ENCODE measurements at places on chromosomes 5 and 9.

GRCh38 chr9:89598363-89598713 is 6.5 kb upstream of the GADD45G start:
- no peaks in the 10 kb centered on the region for H3K36me3 ChIP-seq
- H3K4me1 ChIP-seq: peaks cover 8% of the 10 kb centered on the region
- H3K27ac ChIP-seq: no peak overlapping the region

DNA sequence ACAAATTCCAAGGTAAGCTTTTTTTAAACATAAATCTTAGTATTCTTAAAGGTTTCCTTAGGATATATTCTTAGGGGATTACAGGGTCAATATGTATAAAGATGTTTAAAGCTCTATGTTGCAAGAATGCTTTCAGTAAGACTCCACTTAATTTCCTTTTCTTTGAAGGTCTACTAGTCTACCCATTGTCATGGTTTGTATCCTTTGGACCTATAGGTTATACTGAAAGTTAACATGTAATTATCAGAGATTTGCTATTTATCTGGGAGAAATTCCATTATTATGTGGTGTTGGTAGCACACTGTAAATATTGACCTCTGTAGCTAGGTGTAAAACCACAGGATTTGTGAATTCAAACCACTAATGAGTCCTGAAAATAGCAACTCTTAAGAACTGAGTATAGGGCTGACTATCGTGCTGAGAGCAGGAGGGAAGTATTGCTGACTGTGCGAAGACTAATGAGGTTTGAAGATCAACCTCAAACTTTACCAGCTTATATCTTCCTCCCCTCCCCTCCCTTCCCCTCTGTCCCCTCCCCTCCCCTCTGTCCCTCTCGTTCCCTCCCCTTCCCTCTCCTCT is 85.6 kb downstream of the GADD45G start:
- no peaks in the 10 kb centered on the region for H3K4me1 ChIP-seq
- no peak for DNase-seq
- H3K4me3 ChIP-seq: no peak overlapping the region

GRCh38 chr9:4146293-4146692 is 153.6 kb downstream of the GLIS3 start:
- no peaks in the 10 kb centered on the region for H3K36me3 ChIP-seq
- peaks cover 52% of the 10 kb centered on the region for H3K4me1 ChIP-seq
- H3K27me3 ChIP-seq: no peaks in the 10 kb centered on the region
- no peak overlapping the region for H3K4me3 ChIP-seq

GRCh38 chr9:3914416-3914815 is 385.5 kb downstream of the GLIS3 start:
- DNase-seq: no peak
- no peaks in the 10 kb centered on the region for H3K27me3 ChIP-seq
- no peak overlapping the region for H3K4me3 ChIP-seq
- no peaks in the 10 kb centered on the region for H3K36me3 ChIP-seq

DNA sequence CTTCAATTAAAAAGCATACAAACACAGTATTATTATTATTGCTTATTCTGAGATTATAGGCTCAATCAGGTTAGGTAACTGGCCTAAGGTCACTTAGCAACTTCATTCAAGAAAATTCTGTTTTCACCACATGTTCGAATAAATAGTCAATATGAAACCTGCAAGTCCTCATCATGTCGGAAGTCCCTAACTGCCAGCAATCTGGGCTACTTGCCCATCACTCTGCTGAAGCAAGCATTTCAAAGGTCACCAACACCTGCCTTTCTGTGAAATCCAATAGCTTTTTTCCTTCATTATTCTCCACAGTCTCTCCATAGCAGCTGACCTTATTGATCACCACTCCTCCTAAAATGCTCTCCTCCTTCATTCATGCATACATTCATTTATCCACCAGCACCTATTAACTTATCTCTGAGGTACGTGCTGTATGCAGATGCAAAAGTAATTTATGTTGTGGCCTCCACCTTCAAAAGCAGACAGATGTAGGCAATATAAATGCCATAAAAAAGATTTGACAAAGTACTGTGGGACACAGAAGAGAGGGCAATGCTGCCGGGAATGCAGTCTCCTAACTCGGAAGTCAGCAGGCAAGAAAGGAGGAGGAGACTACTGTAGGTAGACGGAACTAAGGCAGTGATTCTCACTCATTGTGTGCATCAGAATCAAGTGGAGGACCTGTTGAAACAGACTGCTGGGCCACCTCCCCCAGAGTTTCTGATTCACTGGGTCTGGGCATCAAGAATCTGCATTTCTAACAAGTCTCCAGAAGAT is 310.9 kb downstream of the BNC2 start:
- peaks cover 15% of the 10 kb centered on the region for H3K4me1 ChIP-seq
- no peaks in the 10 kb centered on the region for H3K36me3 ChIP-seq
- no peak overlapping the region for H3K4me3 ChIP-seq

DNA sequence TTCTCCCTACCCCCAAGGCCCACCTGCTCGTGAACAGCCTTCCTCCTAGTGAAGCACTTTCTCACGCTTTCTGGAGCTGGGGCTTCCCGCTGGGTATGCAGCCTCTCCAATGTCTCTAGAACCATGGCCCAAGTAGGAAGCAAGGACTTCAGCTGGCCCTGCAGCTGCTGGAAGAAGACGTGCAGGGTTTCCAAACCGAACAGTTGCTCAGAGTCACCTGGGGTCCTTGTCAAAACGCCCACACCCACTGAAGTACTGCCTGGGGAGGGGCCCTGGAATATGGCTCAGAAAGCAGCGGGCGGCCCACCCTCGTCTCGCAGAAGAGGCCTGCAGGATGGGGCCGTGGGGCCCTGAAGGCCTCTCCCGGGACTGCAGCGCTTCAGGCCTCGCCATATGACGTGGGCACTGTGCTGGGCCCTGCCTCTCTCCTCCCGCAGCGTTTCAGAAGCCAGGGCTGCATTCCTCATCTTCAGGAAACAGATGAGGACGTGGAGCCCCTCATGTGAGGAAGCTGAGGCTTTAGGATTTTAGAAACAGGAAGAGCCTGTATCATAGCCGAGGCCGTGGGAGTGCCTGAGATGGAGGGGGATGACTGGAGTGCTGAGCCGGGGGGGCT is 116.0 kb upstream of the LMX1B start:
- no peaks in the 10 kb centered on the region for H3K36me3 ChIP-seq
- H3K4me1 ChIP-seq: peaks cover 30% of the 10 kb centered on the region
- no peak for DNase-seq
- no peak overlapping the region for H3K27ac ChIP-seq
- H3K27me3 ChIP-seq: no peaks in the 10 kb centered on the region
